ENCODE measurements at places on chromosomes 16 and 17. TPM values are rescaled to one million over a fixed set of nuclear protein-coding genes. Genes with fewer than 3 reads are reported as not detected.

Gene RGS11
- total RNA-seq: 2.6 TPM

DNA sequence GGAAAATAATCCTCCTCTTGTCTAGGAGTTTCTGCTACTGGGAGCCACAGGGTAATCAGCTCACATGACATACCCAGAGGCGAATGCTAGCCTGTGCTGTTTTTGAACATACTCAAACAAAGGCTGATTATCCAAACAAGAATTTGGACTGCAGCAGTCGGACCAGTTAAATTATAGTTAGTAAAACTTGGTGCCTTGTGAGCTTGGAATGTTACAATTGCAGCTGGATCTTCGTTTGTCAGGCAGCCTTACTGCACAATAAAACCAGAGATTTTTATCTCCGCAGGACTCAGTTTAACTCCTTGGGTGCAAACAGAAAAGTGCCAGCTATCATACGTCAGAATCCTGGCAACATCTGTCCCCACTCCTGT lies 163.8 kb upstream of the TBX2 start:
- no peak for DNase-seq

Gene HSD17B2
- 181 TPM for total RNA-seq

Gene HOXB2
- 2.5 TPM for total RNA-seq

DNA sequence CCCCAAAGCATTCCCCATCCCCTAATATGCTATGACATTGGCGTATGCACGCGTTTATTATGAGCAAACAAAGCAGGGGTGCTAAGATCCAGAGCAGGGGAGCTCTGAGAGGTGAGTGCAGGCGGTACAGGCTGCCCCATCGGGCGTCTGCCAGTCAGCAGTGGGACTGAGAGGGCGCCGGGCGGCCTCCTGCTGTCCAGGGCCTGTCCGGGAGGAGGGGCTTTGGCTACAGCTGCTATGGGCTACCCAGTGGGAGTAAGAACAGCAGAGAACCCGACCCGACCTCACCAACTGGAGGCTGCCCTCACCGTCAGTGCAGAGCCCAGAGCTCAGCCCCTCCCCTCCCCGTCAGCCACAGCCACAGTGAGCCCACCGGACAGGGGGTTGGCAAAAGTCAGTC lies 18.5 kb upstream of the AATK start:
- no peak for DNase-seq

DNA sequence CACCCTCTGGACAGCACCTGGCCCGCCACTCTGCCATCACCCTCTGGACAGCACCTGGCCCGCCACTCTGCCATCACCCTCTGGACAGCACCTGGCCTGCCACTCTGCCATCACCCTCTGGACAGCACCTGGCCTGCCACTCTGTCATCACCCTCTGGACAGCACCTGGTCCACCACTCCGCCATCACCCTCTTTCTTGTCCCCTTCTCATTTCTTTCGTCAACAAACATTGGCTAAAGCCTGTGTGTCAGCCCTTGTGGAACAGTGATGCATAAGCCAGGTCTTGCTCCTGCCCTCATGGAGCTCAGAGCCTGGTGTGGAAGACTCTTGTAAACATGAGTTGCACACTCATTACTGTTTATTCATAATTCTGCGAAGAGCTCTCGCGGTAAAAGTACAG lies 31.2 kb downstream of the CDK5R1 start:
- DNase-seq: no peak

GRCh38 chr16:23072769-23073549 lies 76.3 kb downstream of the USP31 start:
- DNase-seq: no peak

DNA sequence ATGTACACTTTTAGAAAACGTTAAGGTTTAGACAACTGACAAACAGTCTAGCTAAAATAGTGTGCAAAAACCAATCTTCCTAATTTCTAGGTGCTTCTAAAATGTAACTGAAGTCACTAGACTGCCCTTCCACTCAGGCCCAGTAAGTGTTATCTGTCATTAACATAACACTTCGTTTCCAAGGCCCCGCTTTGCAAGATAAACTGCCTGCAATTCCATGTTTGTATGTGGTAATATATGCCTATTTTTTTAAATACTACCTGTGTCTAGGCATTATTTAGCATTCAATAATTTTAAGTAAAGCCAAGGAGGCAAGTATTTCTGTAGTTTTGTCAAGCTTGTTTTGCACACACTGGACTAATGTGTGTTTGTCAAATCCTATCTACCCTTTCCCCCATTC lies 3.2 kb downstream of the USP32 start:
- no peak for DNase-seq

GRCh38 chr17:11023639-11024479 lies 186.0 kb upstream of the PIRT start:
- no peak for DNase-seq

GRCh38 chr16:22092143-22092933 lies at the start of gene VWA3A:
VWA3A (plus strand) TSS chr16:22092541; CDS start chr16:22092638, 97 bp downstream.
- no peak for DNase-seq

- no peak for DNase-seq
These were observed 14.7 kb downstream of the ALOX15 start for GRCh38 chr17:4626734-4627256.

Gene PIMREG
- 2.4 TPM for total RNA-seq

DNA sequence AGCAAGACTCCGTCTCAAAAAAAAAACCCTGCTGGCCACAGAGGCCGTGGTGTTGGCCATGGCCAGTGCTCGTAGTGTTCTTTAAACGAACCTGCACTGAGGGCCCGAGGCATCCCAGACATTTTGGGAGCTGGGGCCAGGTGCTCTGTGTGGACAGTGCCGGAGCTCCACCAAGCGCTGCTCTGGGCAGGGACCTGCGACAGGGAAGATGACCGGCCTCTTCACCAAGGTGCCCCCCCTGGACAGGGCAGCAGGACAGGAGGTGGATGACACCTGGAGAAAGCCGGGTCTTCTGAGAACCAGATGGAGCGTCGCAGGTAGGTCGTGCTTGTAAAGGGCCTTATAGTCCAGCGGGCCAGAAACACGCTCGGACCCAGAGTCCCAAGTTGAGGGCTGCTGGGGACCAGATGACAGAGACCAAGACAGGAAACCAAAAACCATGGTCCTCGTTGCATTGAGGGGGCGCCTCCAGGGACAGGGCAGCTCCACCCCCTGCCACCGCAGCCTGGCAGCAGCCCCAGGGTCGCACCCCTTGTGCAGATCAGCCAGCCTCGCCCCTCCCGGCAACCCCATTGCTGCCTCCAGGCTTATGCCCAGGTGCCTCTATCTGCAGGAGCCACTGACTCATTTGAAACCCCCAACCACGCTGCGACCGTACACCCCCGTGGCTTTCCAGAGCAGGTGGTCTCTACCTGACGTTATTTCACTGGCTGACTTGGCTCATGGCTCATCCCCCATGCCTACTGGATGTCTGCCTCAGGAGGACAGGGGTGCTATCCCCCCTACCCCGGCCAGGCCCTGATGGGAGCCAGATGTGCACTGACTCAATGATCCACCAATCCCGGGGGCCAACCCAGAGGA lies 4.2 kb upstream of the NTN3 start:
- DNase-seq: no peak

DNA sequence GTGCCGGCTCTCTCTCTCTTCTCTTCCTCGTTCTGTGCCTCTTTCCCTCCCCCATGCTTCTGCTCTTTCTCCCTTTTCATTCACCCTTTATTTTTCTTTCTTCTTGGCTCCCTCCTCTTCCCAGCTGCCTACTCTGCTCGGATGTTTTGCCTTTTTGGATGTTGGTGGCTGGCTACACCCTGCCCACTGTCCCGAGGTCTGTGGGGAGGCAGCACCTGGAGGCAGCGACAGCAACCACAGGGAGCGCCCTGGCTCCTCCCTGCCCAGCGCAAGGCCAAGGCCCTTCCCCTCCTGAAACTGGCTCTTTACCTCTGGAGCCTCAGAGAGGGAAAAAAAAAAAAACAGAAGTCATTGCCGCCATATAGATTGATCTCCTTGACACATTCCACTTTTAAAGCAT lies 20.0 kb downstream of the CLUAP1 start:
- DNase-seq: no peak

GRCh38 chr16:86557587-86557986 lies 2.6 kb upstream of the MTHFSD start:
- DNase-seq: no peak

DNA sequence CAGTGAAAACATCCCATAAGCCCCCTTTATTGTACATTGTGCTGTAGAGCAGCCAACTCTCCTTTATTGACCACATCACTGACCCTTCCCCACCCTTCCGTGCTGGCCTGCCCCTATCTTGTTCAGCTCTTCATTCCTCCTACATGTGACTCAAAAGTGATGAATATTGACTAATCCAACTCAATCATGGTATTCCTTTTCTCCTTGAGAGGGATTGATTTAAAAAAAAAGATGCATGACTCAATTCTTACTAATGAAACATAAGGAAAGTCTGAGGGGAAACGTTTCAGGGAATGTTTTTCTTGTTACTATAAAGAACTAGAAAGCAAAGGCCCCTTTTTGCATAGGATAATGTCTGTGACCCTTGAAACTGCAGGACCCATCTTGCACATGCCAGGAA lies 125.2 kb upstream of the SOX9 start:
- no peak for DNase-seq

GRCh38 chr16:27402964-27403600 lies 1.1 kb downstream of the IL21R start:
- no peak for DNase-seq

- no peak for DNase-seq
These were observed 302.9 kb downstream of the SOX9 start for GRCh38 chr17:72423718-72424117.
